ENCODE measurements at places on chromosomes 5 and 9.

GRCh38 chr5:29296548-29296947 lies 1896.9 kb upstream of the CDH6 start:
- no peak for DNase-seq

- no peak for DNase-seq
Measured at GRCh38 chr5:33800241-33800950, 91.4 kb downstream of the ADAMTS12 start.

DNA sequence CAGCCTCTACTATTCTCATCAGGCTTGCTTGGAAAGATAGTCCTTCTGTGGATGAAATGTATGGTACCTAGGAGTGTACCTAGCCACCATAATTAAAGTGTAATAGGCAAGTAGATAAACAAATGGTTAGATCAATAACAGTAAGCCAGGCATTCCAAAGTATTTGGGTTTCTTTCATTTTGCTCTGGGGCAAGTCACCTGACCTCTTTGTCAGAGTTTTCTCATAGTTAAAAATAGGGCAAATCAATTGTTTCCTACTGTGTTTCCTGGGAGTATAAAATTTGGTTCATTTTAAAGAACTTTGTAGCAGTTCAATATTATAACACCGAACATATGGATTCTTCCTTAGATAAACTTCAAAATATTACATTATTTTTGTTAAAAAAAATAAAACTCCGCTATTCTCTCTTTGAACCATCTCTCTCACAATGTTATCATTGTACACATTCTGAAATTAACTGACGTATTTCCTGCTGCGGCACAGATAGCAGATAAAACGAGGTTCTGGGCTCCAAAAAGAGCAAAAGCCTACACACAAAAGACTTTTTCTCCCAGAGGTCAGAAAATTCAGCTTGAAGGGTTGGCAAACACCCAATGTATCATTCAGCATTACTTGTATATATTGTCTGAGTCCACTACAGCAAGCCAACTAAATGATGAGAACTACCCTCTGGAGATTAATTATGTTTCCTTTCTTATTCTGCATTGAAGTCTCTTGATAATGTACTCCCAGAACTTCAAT lies 267.9 kb downstream of the COX7C start:
- DNase-seq: no peak

DNA sequence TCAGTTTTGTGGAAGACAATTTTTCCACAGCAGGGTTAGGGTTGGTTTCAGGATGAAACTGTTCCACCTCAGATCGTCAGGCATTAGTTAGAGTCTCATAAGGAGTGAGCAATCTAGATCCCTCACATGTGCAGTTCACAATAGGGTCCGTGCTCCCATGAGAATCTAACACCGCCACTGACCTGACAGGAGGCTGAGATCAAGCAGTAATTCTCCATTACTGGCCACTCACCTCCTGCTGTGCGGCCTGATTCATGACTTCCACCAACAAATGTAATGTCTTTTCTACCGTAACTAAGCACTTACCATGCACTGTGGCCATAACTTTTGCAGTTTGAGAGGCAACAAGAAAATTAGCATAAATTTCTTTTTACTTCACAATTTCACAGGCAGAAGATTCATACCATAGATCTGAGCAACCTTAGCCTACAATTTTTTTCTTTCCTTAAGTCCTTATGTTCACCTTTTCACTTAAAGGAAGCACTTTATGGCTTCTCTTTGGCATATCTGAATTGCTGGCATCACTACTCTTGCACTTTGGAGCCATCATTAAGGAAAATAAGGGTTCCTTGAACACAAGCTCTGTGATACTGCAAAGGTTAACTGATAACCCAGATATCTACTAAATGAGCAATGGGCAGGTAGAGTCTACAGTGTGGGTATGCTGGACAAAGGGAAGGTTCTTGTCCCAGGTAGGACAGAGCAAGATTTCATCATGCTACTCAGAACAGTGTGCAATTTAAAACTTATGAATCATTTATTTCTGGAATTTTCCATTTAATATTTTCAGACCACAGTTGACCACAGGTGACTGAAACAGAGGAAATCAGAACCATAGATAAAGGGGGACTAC lies 83.0 kb upstream of the IFNK start:
- DNase-seq: no peak

GRCh38 chr9:133979921-133980863 lies 11.9 kb downstream of the VAV2 start:
- no peak for DNase-seq

GRCh38 chr5:133109655-133110483 lies 58.1 kb downstream of the HSPA4 start:
- no peak for DNase-seq

DNA sequence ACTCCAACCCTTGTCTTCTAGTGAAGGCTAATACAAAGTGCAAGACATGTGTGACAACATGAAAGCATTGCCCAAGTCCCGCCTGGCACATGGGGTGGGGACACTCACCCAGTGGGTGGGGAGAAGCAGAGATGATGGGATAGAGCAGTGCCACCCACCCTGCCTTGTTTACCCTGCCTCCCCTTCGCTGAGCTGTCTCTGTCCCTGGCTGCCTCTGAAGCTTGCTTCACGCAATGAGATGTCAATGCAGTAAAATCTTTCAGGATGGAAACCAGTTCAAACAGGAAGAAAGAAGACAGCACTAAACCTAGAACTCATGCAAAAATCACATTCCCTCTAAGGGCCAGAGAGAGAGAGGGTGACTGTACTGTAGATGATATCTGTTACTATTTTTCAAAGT lies 148.0 kb downstream of the INSYN2B start:
- DNase-seq: no peak

DNA sequence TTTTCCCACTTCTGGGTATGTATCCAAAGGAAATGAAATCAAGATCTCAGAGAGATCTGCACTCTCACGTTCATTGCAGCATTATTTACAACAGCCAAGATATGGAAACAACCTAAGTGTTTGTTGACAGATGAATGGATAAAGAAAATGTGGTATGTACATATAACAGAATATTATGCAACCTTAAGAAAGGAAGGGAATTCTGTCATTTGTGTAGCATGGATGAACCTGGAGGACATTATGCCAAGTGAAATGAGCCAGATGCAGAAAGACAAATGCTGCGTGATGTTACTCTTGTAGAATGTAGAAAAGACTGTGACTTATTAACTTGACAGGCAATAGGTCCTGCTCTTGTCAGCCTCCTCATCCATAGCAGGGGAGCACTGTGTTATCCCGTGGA lies 31.4 kb downstream of the PPARGC1B start:
- DNase-seq: no peak

DNA sequence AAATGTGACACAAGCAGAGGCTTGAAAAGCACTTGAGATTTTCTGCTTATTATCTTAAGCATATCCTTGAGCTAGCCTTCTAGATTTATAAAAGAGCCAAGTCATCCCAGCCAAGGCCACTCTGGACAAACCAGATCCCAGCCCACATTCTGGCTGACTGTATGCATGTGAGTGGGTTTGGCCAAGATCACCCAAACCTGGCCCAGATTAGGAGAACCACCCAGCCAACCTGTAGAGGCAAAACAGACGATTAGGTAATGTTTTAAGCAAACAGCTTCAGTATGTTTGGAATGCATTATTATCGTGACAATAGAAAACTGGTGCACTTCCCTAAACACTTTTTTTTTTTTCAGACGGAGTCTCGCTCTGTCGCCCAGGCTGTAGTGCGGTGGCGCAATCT lies 151.9 kb downstream of the SPATA31D1 start:
- DNase-seq: no peak

DNA sequence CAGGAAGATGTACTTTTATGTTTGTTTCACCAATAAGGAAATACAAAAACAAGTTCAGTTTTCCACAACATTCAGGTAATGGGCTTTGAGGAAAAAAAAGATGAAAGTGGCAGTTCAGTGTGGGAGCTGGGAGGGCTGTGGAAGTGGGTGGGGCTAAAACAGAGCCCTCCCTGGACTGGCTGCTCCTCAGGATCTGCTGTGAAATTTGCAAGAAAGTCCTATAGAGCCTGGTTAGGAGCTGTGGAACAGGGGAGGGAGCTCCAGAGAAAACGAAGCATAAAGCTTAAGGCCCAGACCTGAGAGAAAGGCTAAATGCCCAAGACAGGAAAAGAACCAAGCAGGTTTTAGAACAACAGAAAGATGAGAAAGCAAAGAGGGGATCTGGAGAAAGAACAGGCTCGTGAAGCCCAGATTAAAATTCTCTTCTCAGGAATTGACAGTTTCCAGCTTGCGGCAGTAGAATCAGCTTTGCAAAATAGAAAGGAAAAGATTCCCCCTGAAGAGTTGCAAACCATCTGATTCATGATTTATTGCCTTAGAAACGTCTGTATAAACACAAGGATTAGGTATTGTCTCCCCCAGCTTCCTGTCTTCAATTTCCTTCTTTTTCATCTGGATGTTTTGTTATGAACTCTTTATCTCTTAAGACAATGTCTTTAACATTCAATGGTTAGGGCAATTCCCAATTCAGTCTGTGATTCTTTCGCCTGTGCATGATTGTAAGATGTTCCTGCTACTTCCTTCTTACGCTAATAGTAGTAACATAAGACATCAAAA lies 26.3 kb upstream of the CRHBP start:
- DNase-seq: no peak

DNA sequence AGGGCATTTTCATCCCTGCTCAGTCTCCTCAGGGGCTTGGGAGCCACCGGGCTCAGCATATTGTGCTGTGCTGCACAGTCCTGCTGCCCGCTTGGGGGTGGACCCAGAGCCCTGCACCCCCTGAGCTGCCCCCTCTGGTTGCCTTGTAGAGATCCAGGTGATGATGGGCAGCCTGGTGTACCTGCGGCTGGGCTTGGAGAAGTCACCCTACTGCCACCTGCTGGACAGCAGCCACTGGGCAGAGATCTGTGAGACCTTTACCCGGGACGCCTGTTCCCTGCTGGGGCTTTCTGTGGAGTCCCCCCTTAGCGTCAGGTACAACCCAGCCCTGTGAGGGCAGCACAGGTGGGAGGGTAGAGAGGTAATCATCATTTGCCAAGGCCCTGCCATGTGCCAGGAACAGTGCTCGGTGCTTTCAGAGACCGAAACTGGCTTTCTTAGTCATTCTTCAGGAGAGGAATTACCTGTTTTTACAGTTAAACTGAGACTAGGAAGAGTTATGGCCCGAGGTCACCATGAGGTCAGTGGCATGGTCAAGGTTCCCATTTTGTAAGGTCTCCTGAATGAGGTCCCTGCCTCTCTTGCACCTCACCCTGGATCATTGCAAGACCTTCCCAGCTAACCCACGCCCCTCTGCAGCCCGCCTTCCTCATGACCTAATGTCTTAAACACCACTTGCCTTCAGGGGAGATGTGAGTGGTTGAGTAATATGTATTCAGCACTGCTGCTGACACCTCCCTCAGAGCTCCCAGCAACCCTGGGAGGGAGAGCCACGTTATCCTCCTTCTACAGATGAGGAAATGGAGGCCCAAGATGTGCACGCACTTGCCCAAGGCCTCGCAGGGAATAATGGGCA lies 7.5 kb downstream of the NHP2 start:
- DNase-seq: peak; percentile 49

Measured in activated CD4-positive, alpha-beta T cell treated with anti-CD3 and anti-CD28 coated beads, Interleukin-2, Interleukin-4, amounts not matched to agents 100 ng/mL and 50 ng/mL, durations not matched to agents 16 hours and 8 hours (primary cell).